WTC11 (cell line): ENCODE measurements at places on chromosomes 1 and 21.

GRCh38 chr21:46413365-46413696, 45.4 kb upstream of the DIP2A start:
- DNase-seq: no peak

GRCh38 chr1:95252422-95252821, 18.4 kb downstream of the RWDD3 start:
- no peak for DNase-seq

DNA sequence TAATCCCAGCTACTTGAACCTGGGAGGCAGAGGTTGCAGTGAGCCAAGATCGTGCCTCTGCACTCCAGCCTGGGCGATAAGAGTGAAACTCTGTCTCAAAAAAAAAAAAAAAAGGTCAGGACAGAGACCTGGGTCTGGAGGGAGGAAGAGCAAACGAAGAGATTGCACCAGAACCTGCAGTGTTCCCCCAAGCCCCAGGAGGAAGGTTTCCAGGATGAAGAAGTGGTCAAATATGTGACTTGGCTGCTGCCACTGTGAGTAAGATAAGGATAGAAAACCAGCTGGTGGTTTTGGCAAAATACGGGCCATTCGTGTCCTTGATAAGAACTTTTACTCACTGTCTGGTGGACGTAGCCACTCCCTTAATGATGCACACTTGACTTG, 42.2 kb downstream of the CLDN14 start:
- DNase-seq: no peak

DNA sequence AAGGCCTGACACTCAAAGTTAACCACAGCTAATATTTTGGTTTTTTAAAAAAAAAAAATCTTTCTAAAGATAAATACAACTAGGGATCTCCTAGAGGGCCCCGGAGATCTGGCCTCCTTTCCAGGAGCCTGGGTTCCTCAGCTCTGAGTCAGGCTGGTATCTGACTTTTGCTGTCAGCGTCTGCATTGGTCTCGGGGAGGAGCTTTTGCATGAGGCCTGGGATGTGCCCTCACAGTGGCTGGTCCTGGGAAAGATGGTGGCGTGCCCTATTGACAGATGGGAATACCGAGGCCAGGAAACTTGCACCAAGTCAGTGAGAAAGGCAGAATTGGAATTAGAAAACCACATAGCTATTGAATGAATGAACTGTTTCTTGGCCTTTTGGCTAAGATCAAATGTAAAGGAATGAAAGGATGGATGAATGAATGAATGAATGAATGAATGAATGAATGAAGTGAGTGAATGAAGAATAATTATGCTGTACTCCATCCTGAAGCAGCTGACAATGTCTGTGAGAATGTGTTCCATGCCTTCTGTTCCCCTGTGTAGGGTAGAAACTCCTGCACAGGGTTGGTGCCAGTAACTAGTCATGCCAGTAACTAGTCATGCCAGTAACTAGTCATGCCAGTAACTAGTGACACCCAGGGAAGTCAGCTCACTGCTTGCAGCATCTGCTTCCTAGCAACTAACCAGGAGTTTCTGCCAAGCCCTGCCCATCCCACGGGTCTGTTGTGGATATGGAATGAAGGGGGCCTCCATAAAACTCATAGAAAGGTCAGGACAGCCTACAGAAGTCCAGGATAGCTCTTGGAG, 242.5 kb upstream of the VAMP3 start:
- no peak for DNase-seq

DNA sequence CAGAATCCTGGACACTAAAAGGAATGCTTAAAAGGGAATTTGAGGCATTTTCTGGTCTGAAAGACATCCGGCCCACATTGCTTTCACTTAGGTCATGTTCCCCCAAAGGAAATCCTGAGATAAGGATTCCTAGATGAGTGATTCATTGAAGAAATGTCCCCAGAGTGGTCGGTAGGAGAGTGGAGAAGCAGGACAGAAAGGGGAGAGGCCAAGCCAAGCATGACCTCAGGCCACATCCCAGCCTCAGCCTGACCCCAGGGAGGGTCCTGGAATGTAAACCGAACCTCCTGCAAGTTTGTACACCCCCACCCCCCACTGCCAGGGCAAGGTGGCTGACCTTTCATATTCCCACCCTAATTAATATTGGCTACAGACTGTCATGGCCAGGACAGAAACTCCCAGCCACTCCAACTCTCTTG, 16.6 kb downstream of the HIVEP3 start:
- no peak for DNase-seq

DNA sequence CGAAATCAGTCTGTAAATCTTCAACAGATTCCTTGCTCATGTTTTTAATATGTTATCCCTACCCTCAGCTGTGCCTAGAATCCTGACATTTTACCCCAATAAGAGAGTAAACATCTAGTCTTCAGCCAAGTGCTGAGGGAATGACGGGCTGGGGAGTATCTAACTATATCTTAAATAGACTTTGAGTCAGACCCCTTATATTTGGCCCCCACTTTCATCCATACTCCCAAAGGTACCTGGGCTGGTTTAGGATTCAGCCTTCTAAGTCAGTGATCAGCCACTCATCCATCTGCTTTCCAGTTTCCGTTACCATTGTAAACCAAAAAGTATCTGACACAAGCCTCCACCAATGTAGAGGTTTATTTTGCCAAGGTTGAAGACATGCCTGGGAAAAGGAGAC, 36.1 kb upstream of the CNIH3 start:
- no peak for DNase-seq
